Forelimb muscle (tissue), 1 donor: ENCODE measurements at places on chromosomes 7 and 10. TPM values are rescaled to one million over a fixed set of nuclear protein-coding genes. Genes with fewer than 3 reads are reported as not detected.

- no peak for DNase-seq
Measured at GRCh38 chr10:86399514-86399878, 32.9 kb upstream of the GRID1 start.

- no peak for DNase-seq
Measured at GRCh38 chr7:47356261-47356660, 225.7 kb downstream of the TNS3 start.

DNA sequence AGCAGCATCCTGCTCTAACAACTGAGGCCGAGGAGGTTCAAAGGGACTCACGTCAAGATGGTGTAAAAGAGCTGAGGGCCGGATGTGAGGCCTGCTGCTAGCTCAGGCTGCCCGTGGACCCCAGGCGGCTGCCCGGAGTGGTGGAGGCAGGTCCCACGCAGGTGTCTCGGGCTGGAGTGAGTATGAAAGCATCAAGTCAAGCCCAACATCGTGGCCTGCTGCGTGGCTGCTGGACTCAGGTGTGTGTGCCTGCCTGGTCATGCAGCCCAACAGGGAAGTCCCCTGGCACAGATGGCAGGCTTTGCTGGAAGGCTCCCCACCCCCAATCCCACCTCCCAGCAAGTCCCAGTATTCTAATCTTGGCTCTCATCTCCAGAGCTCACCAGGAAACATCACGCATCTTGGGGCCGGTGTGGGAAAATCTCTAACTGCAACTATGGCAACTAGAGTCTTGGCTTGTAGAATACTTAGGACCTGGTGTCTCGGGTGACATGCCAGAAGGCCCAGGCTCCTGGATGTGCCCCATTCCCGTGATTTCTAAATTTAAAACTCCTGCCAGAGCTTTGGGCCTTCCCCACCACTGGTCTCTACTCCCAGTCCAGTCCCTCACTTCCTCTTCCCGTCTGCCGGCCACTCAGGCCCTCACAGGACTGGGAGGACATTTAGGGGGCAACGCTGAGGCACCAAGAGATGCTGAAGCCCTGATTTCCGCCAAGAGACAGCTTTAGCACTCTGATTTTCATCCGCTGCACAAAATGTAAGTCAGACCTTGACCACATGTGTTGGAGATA, 85.9 kb downstream of the PRKAG2 start:
- no peak for DNase-seq

DNA sequence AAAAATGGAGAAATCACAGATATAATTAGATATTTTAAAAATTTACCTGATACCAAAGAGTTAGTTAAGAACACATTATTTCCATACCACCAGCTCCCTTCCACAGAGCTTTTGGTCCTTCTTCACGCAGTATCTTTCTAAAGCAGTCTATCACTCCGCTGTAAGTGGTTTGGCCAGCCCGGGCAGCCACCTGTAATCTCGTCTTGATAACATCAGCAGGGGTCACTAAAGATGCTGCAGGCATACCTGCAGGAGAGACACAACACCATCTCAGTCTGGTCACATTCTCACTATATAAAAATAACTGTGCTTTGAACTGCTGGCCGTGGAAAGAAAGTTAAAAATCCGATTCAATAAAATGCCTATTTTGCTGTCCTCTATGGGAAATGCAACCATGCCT, 200.1 kb downstream of the SLC25A13 start:
- DNase-seq, result no peak

DNA sequence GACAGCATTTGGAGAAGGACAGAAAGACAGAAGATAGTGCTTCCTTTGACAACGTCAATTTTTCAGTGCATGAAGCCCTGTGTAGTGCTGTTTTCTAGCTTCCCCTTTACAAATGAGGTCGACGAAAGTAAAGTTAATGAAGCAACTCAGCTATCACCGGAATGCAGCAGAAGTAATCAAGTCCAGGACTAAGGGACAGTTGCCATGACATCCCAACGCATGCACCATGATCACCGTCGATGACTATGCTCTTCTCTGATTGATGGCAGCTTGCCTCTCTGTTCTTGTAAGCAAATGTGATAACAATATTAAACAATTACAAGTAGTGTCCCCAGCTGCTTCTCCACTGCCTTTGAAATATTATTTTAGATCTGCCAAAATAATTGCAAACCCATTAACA, 205.8 kb downstream of the FRMD4A start:
- DNase-seq, result no peak

DNA sequence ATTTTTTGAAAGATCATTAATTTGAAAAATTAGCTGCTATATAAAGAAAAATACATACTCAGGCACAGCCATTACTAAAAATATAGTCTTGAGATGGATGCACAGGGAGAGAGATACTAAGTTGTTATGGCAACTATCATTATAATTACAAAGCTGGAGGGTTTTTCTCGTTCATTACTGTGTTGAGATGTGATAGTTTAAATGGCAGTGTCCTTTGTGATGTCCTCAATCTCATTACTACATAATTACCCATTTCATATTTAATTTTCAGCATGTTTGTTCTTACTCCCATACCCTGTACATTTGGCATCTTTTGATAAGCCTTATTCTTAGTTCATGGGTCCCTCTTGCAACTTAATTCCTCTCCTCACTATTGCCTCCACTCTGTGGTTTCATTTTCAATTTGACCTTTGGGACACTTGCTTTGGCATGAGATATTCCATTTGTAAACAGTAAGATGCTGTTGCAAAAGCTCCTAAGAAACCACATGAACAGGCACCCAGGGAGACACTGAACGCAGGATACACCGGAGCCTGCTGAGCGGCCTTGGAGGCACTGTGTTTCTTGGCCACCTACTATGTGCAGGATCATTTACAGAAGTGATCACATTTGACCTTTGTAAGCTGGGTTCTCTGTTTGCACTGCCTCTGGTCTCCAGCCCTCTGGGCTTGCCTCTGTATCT, 4.8 kb upstream of the CPXM2 start:
- DNase-seq, result no peak

- DNase-seq, result no peak
Measured at GRCh38 chr10:98235846-98236245, 32.1 kb downstream of the LOXL4 start.

GRCh38 chr7:92698237-92698841, 108.1 kb upstream of the FAM133B start:
- DNase-seq, result peak; percentile 79

GRCh38 chr10:178208-178607, 43.0 kb downstream of the ZMYND11 start:
- peak; percentile 19 for DNase-seq

DNA sequence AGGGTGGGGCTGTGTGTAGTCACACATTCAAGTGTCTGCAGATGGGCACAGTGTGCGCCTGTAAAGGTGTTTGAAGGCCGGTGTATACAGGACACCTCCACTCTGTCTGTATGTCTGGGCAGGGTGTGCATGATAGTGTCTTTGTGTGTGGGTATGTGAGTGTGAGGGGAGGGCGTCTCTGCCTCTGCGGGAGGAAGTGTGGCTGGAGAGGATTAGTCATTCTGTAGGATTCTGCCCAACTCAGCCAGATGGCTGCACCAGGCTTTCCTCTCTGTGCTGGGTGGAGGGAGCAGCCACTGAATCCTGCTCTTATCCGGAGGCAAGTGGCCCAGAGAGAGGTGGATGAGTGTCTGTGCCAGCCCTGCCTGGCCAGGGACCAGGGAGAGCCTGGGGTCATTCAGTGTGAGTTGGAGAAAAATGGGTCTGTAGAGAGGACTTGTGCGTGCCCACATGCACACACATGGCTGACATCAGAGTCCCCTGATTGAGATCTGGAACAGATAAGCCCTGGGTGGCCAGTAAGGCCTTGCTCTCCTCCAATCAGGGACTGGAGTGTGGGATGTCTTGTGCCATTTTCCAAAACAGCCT, 1.7 kb downstream of the SFXN3 start:
- peak; percentile 48 for DNase-seq

GRCh38 chr10:45544191-45544590, 128.4 kb downstream of the ZFAND4 start:
- DNase-seq, result no peak

GRCh38 chr7:42017349-42017986, 219.5 kb downstream of the GLI3 start:
- DNase-seq, result no peak

DNA sequence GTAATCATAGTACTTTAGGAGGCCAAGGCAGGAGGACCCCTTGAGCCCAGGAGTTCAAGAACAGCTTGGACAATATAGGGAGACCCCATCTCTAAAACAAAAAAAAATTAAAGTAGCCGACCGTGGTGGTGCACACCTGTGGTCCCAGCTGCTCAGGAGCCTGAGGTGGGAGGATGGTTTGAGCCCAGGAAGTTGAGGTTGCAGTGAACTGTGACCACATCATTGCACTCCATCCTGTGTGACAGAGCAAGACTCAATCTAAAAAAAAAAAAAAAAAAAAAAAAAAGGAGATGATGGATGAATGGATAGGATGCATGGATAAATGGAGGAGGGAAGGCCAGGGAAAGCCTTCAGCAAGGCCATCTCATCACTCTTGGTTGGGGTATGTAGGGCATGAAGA, 33.4 kb upstream of the BMPR1A start:
- DNase-seq, result no peak

GRCh38 chr7:20980668-20981264, 194.1 kb upstream of the SP8 start:
- no peak for DNase-seq

DNA sequence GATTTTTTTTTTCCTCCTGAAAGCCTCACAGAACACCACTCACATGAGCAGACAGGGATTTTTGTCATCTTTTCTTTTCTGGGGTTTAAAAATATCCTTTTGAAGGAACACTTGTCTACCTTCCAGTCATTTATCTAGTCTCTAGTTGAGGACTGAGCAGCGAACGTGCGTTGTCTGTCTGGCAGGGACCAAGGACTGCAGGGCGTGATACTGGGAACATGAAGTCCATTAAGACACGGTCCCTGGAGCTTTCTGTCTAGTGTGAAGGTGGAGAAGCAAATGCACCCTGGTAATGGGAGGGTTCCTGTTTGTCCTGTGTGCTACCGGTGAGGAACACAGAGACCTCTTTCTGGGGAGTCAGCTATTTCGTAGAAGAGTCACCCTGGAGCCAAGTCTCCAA, 207.4 kb downstream of the TMEM178B start:
- DNase-seq, result no peak

The CLCN1 gene
- 2.6 TPM for polyA plus RNA-seq

The LDB3 gene
- 992 TPM for polyA plus RNA-seq

The LRRC18 gene
- 0.09 TPM for polyA plus RNA-seq

The HNRNPF gene
- 100.0 TPM for polyA plus RNA-seq
